ENCODE measurements at places on chromosomes 1 and 21.

- DNase-seq, result no peak
Observed at GRCh38 chr1:59291561-59291960, 5.3 kb upstream of the FGGY start.

- peak; percentile 51 for DNase-seq
Observed at GRCh38 chr1:107965110-107965991, at the start of gene VAV3. Gene VAV3, minus strand, starts transcription at chr1:107965180. Its CDS starts 311 bp downstream, at chr1:107964869.

DNA sequence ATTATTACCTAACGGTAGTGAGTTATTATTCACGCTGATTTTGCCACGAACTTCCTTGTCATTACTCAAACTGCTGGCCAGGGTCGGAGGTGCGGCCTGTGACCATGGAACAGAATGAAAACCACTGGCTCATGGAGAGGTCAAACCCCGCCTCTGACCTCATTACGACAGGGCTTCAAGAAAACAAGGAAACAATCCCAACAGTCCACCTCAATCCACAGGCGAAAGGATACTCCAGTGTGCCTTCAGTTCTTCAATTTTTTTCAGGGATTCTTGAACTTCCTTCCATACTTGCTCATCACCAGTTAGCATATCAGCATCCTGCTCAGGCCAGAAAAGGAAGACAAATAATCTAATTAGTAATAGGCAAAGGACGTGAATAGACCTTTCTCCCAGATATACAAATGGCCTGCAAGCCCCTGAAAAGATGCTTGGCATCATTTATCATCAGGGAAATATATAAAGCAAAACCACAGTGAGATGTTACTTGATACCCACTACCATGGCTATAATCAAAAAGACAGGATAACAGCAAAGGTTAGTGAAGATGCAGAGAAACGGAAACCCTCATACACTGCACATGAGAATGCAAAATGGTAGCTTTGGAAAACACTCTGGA lies 643.4 kb downstream of the SMYD3 start:
- DNase-seq, result no peak

DNA sequence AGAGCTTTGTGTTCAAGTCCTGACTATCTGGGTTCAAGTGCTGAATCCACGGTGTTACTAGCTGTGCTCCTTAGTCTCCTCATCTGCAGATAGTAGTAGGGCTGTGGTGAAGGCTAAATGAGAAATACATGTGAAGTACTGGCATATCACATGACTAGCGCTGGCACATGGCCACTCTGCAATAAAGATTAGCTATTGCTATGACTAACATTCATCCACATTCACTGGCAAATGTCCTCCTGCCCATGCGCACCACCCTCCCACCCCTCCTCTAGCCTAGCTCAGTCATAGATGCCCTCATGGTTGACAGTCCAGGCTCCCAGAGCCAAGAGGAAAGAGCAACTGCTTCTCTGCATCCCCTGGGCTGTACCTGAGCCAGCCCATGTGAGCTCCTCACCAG lies 8.5 kb upstream of the COL8A2 start:
- peak; percentile 98 for DNase-seq

- DNase-seq, result no peak
Observed at GRCh38 chr21:34571994-34572393, 42.9 kb downstream of the RCAN1 start.

DNA sequence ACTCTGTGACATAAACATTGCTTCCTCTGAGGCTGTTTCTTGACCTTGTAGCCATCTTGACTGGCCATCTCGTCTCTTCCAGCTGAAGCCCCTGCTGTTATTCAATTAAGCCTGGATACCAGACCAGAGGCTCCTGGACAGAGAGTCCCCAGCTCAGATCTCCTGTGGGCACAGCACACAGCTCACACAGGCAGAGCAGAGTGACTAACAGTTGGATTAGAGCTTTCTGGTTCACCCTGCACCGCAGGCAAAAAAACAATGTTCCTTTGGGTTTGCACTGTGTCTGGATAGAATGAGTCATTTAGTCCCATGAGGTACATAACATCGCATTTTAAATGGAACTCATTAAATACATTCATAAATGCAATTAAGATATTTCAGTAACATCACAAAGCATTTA lies 33.4 kb upstream of the USH2A start:
- DNase-seq, result peak; percentile 11

DNA sequence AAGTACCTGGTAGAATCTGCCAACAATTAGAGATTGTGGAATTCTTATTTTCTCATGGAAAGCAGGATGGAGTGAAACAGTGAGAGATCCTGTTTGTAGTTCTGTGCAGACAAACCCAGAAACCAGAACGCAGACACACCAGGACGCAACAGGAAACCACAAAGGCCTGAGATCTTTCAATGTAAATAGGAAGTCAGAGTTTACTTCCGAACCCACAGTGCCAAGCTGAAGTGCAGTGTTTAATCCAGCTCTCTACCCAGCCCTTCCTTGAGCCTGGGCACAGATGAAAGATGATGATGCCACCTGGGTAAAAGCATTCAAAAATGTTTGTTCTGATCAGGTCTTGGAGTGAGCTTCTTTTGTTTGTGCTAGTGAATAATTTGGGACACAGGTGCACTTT lies 244.2 kb upstream of the HOOK1 start:
- DNase-seq, result no peak

GRCh38 chr1:150056407-150056806 lies 11.2 kb upstream of the VPS45 start:
- DNase-seq, result no peak

DNA sequence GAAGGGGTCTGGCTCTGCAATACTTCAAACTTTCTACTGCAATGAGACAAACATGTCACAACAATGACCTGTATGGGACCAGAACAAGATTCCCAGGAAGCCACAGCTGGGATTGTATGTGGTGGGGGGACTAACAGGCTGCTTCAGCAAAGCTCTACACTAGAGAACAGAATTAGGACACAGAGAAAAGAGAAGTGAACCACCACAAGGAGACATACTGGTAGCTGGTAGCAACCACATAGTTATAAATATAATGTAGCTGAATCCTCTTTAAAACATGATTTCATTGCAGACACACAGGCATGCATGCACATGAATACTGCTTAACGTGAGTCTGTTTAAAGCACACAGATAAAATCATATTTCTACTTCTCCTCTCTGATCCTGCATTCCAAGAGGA lies 3.5 kb upstream of the ILDR2 start:
- no peak for DNase-seq

GRCh38 chr1:17802164-17802563 lies 47.0 kb downstream of the ACTL8 start:
- peak; percentile 50 for DNase-seq

GRCh38 chr1:47443530-47444296 lies 5.9 kb downstream of the FOXD2 start:
- no peak for DNase-seq

Measured in AG10803 (cell line).